Activated CD8-positive, alpha-beta memory T cell treated with anti-CD3 and anti-CD28 coated beads for 4 hours (primary cell): ENCODE measurements at places on chromosomes 7 and 10.

- no peak for DNase-seq
Measured at GRCh38 chr10:131102147-131102546, 209.4 kb downstream of the TCERG1L start.

- DNase-seq = no peak
Measured at GRCh38 chr10:86267286-86268195, 99.1 kb downstream of the GRID1 start.

DNA sequence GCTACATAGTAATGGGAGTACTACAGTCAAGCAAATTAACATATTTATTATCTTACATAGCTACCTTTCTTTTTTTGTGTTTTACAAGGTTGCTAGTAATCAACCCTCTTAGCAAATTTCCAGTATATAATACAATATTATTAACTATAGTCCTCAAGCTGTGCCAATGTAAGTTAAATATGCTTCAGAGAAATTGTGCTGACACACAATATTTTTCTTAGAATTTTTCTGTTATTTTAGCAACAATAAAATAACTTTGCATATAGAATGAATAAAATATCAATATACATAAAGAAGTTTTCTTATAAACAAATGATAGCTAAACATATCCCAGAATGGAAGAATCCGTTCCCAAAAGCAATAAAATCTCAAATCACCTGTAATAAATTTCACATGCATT lies 1605.1 kb downstream of the REEP3 start:
- DNase-seq = no peak

GRCh38 chr10:108980869-108981268 lies 942.4 kb downstream of the XPNPEP1 start:
- DNase-seq = no peak
